ENCODE measurements at places on chromosomes 1 and 21.

- no peak for DNase-seq
These were observed 6.2 kb upstream of the PFKL start for GRCh38 chr21:44293551-44294231.

DNA sequence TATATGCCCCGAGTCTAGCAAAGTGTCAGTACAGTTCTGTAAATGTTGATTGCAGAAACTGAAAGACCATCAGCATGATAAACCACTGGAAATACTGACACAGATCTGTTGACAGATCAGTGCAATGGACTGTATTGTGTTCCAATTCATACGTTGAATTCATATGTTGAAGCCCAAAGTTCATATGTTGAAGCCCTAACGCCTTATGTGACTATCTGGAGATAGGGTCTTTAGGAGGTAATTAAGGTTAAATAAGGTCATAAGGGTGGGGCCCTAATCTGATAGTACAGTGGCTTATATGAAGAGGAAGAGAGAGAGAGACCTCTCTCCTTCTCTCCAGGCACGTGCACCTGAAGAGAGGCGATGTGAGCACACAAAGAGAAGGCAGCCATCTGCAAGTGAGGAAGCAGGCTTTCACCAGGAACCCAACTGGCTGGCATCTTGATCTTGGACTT, 144.7 kb downstream of the MRPL39 start:
- no peak for DNase-seq

DNA sequence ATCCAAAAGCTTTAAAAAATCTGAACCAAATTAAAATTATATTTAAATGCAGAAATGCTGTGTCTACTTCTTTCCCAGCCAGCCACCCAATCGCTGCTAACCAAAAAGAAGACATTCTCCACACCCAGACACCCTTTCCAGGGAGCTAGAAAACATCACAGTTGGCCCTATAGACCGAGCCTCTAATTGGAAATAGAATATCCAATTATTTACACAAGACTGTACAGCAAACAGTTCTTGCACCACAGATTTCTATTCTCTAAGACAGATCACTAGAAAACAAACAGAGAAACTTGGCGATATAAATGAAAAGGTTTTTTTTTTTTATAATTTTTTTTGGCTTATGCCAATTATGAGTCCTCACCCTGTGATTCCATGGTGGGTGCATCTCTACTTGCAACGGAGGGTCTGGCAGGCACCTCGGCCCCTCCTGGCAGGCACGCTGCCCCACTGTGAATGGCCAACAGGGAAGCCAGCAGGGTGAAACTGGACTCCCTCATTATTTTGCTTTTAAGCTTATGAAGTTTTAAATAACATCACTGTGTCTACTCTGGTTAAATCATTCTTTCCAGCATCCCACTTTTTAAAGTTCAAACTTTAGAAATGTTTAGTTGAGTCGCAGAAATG, 29.2 kb downstream of the BCAR3 start:
- no peak for DNase-seq

DNA sequence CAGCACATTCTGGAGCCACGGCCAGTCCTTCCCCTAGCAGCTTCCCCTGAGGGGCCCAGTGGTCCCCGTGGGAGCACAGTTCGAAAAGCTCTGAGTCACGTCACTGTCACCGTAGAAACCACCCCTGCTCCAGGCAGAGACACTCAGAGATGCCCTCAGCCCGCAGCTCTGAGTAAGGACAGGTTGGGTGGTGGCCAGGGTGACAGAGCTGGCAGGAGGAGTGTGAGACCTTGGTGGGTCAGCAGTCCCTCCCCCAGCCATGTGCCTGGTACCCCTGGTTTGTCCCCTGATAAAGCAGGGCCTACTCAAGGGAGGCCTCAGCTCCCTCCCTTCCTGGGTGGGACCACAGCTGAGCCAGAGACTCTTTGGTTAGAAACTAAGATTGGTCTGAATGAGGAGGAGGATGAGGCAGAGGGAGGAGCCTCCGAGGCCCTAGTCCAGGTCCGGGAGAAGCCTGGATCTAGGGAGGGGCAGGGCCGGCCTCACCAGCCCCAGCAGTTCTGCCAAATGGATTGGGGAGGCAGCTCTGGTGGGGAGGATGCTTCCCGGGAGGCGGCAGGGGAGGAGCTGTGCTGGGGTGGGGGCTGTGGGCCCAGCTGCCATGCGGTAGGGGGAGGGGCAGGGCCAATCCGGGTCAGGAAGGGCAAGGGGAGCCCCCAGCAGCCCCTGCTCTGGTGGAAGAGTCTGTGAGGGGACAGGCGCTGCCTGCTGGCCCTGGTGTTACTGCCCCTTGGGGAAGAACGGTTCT, 55.2 kb downstream of the SLC9A1 start:
- DNase-seq, result no peak

GRCh38 chr1:27979151-27979858, 19.5 kb downstream of the XKR8 start:
- DNase-seq, result no peak

DNA sequence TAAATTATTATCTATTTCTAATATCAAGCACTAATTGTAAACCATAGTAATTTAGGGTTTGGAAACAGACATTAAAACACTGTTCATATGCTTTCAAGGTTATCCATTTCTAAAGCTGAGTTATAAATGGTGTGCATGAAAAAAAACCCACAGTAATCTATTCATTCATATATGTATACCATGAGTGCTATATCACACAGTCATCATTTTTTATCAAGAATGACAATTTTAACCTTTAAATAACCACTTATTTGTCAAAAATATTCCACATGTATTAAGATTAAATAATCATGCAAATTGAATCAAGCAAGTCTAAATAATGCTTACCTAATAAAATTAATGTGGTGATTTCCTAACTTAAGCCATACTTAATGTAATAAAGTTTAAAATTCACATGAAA, 6.0 kb downstream of the ZSWIM5 start:
- DNase-seq, result no peak

DNA sequence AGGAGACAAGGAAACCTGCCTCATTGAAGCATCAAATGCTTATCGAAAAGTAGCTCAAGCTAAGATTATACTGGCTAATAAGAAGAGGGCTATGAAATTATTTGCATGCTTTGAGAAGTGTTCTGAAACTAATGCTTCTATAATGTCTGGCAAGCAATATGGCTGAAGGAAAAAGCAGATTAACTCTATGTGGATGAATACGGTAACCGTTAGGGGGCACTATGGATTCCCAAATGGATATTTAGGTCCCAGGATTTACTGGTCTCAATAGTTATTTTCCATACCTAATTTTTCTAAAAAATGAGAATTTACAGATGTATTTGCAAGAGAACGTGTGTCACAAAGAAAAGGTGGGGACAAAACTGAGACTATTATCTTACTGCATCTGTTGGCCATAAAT, 34.6 kb upstream of the RRP15 start:
- DNase-seq, result no peak

DNA sequence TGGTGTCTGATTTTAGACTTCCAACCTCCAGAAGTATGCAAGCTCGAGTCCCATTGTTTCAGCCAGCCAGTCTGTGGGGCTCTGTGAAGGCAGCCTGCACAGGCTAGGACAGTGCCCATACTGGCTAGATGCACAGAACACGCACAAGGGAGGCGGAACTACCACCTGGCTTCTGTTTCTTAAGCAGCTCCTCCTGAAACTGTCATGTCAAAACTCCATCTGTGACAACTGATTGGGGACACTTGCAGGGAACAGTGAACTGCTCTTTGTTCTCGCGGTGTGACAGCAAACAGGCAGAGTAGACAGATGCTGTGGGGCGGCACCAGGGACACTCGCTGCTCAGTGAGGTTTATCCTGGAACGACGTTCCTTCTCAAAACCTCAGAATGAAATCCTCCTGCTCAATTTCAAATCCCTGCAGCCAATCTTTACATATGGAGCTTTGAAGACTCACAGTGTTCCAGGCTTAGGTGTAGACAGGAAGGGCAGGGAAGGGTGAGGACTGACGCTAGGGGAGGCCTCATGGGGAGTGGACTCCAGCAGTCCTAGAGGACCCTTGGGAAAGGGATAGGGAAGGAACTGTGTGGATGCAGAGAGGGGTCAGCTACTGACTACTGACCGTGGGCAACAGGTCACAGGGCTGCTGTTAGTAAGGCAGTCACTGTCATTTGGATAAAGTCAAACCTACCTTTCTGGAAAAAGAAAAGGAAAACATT, 73.8 kb downstream of the ERG start:
- no peak for DNase-seq

DNA sequence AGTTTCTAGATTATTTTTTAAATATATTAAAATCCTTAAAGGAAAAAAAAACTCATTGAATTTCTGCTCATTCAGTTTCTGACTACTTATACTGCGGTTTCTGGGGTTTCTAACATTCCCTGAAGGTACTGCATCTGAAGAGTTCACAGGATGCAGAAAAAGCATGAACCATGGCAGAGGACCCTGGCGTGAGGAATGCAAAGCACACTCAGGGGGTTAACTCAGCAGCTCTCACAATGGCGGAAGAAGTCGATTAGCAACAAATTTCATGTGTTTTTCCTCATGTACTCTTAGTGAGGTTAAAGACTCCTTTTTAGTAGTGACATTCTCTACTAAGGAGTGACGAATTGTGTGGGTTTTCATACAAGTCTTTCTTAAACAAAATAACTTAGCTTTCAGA, 975.6 kb downstream of the NCAM2 start:
- no peak for DNase-seq

- no peak for DNase-seq
These were observed 2.5 kb upstream of the KPNA6 start for GRCh38 chr1:32105338-32105737.

GRCh38 chr1:183323849-183324683, 94.1 kb downstream of the NMNAT2 start:
- no peak for DNase-seq

DNA sequence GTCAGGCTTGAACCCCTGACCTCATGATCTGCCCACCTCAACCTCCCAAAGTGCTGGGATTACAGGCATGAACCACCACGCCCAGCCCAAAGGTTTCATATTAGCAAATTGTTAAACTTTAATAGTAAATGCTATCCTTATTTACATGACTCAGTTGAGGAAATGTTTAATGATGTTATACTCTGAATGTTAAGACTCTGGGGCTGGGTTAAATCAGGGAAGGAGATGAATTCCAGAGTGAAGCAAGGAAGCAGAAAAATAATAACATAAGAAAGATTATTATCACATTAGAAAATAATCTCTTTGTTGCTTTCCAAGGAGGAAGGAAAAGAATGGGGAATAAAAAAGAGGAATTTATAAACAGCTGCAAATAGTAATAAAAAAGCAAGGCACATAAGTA, 105.3 kb downstream of the PTGS2 start:
- no peak for DNase-seq

DNA sequence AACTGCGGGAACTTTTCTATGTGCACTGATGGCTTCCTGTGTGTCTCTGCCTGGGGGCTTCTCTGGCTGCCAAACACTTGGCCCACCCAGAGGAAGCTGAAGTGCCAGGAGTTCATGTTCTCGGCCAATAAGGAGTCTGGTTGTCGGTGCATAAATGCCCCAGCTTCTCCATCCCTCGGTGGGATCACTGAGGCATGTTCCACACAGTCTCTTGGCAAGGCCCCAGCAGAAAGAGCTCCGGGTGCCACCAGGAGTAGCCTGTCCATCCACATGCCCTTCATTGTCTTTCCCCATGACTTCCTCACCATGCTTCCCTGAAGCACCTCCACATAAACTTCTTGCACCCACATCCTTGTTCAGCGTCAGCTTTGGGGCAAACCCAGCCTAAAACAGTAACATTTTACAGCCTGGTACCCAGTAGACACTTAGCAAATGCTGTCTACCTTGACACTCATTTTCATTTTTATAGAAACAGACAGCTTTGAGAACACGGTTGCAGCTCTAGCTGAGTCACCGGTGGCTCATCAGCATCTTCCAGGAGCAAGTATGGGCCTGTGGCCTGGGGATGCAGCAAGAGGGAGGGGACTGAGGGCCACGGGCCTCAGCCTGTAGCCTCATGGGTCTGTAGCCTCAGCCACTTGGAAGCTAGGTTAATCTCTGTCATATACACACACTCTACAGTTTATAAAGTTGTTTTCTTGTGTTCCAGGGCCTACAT, 14.8 kb upstream of the CDCP2 start:
- no peak for DNase-seq

DNA sequence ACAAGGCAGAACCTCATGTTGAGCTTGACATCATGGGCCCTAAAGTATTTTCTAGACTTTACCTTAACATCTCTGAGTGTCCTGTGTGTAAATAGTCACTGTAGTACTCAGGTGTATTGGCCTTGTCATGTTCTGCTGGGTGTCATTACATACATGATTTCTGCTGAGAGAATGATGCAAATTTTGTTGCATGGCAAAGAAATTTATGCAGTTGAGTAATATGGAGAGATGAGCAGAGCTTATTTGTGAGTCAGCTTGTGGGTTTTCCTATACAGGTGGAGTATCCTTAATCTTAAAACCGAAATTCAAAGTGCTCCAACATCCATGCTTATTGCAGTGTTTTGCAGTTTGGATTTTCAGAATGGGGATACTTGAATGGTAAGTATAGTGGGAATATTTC, 36.6 kb downstream of the RGL1 start:
- DNase-seq, result no peak

DNA sequence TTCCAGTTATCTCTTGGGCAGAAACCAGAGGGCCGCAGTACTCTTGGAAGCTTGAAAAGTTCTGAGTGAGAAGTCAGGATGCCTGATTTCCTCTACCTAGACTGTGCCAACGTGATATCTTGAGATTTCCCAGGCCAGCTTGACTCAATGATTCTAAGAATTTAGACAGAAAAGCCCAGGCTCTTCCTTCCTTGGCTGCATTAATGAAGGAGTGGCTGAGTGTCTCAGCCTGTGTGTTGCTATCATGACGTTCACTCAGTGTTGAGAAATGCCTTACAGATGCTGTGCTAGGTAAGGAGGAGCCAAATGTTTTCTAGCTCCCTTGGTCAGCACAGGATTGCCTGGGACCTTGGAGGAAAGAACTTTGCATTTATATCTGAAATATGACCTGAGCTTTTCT, 454.1 kb upstream of the USP24 start:
- DNase-seq, result no peak
